Stimulated activated CD4-positive, alpha-beta T cell treated with anti-CD3 and anti-CD28 coated beads, Interleukin-4, amount 100 ng/mL, for 24 hours (primary cell): ENCODE measurements at places on chromosomes 3 and 15.

DNA sequence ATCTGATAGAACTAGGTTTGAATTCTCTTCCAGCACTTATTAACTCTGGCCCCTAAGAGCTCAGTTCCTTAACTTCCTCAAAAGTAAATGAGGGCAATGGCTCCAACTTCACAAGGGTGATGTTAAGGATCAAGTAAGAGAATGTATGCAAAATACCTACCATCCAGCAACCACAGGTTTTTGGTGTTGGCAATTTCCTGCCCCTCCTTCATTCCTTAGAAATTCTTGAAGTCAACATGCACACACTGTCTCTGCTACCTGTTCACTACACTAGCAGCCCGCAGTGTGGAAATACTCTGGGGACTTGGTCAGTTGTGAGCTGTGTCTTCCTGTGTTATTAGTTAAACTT, 5.0 kb downstream of the ZBED2 start:
- no peak for DNase-seq

GRCh38 chr3:77001062-77001701, 38.7 kb upstream of the ROBO2 start:
- DNase-seq: no peak

- DNase-seq: no peak
These were observed 205.8 kb downstream of the TJP1 start for GRCh38 chr15:29616512-29616911.

GRCh38 chr3:183401678-183402077, 26.7 kb downstream of the MCF2L2 start:
- no peak for DNase-seq

- no peak for DNase-seq
These were observed 12.4 kb downstream of the WDR5B start for GRCh38 chr3:122403489-122403888.

DNA sequence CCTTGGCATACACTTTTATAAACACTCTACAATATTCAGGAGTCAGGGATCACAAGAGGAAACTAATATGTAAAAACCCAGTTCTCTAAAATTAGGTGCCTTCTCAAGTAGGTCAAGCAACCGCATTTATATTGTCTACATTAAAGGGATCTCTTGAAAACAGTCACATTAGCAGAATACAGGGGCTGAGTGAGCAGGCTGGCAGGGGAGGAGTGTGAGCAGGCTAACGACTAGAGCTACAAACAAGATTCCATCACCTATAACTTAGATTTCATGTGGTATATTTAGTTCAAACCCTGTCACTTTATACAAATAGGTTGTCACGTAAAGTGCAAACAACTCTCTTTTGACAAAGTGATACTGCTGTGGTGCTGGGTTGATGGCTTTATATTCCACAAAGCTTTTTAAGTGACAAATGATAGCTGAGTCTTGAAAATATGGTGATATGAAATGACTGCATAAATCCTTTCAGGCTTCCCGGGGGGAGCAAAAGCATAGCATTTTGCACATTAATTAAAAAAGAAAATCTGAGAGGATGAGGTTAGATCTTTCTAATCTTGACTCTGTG, 937.9 kb downstream of the FHIT start:
- DNase-seq: no peak
